ENCODE measurements at places on chromosomes 1 and 21.
A peak's percentile ranks its signal among the peaks of the same experiment; 100 is the strongest.

GRCh38 chr21:42073145-42074099 lies 2.3 kb downstream of the UMODL1 start:
- no peak for DNase-seq

- DNase-seq, result no peak
Measured at GRCh38 chr1:114075105-114075504, 78.6 kb downstream of the SYT6 start.

- DNase-seq, result no peak
Measured at GRCh38 chr1:201708085-201708512, 120.9 kb upstream of the IPO9 start.

DNA sequence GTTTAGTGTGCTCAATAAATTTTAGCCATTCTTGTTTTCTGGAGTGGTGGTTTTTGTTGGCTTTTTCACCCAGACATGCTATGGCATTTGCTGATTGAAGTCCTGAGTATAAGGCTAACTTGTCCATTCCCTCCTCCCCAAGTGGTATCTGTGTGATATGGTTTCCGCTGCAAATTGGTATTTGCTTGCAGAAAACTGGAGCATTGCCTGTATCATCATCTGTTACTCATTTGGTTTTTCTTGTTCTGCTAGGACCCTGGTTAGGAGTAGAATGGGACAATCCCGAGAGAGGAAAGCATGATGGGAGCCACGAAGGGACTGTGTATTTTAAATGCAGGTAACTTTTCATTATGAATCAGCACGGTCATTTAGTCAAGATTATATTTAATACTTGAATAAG lies 34.0 kb downstream of the TBCE start:
- DNase-seq, result no peak

- DNase-seq, result no peak
Measured at GRCh38 chr1:212645546-212646543, 37.3 kb downstream of the ATF3 start.

DNA sequence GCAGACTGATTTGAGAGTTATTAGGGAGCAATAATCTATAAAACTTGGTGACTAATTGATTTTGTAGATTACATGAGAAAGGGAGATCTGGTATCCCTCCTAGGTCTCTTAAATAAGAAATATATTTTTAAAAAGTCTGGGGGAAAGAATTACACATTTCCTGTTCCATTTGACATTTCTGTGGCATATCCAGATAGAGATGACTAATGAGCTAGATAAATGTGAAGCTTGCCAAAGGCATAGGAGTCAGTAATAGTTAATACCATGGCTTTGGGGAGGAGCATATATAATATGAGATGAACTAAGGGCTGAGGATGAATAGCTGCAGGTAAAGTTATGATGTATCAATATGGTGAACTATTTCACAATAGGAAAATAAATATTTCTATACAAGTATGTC lies 663.7 kb downstream of the PTPRC start:
- peak; percentile 76 for DNase-seq

GRCh38 chr21:43984905-43985689 lies 27.0 kb upstream of the TRAPPC10 start:
- DNase-seq, result peak; percentile 21

- DNase-seq, result no peak
Measured at GRCh38 chr1:18569811-18570545, 60.7 kb upstream of the PAX7 start.

- no peak for DNase-seq
Measured at GRCh38 chr21:21740207-21740606, 742.0 kb downstream of the NCAM2 start.

DNA sequence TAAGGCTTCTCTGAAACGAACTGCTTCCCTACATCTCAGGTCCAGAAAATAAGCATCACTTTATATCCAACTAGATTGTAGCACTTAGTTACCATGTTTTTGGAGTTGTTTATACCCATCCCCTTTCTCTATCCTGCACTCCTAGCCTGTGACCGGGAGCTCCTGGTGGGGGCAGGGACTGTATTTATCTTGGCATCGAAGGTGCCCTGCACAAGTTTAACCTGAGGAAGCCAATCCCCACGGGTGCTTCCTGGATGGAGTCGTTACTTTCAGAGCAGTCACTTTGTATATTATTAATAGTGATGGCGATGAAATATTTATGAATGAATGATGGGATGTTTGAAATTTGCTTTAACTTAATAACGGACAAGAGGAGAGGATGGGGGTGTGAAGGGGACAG lies 73.9 kb downstream of the KLHDC7A start:
- DNase-seq, result no peak

All from epithelial cell of esophagus (primary cell).